ENCODE measurements at places on chromosomes 6 and 20.

DNA sequence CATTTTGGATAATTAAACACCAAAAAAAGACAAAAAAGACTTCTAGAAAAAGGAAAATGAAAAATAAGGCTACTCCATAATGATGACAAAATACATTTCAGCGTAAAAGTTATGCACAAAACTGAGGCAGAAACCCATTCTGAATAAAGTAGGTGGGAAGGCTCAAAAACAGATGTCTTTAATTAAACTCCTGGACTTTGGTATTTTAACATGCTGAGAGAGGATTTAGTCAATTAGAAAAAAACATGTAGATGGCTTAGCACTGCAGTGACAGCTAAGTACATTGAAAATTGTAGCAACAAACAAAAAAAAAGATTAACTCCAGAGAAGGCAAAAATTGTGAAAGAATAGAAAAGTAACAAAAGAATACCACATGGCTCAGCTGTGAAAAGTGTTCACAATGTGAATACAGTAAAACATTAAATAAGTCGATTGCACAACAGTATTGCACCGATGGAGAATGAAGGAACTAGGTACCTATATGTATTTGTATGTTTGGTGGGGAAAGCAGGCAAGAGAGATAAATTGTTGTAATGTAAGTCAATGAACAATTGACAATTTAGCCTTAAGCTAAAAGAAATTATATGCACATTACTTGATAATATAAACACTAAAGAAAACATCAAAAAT is 59.5 kb downstream of the TBC1D32 start:
- no peak for DNase-seq

DNA sequence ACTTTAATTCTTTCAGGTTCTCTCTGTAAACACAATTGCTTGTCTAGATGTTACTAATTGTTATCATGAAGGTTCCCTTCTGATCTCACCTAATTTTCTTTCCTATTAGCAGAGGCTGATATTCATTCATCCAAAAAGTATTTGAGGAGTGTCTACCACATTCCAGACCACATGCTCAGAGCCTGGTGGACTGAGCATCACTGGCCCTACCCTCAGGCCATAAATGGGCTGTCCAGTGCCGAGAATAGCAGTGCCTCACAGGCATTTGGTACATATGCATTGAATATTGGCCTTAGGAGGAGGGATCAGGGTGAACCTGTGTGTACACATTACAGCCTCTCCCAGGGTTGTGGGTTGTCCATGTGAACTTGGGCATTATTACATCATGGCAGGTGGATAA is 40.4 kb upstream of the PRELID3B start:
- DNase-seq, result no peak

- peak; percentile 71 for DNase-seq
These were observed 616 bp downstream of the TUBB start for GRCh38 chr6:30720738-30721197.

DNA sequence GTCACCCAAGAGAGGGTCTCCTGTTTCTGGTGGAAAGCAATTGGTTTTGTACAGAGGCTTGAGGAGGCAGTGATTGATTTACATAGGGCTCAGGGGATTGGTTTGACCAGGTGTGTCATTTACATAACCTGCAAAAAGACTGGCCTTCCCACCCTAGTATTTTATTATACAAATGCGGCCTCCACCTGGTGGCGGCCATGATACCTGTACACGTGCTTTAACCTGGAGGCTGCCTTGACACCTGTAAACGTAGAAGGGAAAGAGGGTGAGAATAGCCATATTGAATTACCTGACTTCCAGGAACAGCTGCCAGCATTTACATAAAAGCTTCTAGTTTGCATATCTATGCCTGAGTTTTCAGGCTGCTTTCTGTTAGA is 48.7 kb downstream of the HLA-DPB1 start:
- no peak for DNase-seq

- no peak for DNase-seq
These were observed 234.1 kb downstream of the OTOR start for GRCh38 chr20:16982091-16982726.

DNA sequence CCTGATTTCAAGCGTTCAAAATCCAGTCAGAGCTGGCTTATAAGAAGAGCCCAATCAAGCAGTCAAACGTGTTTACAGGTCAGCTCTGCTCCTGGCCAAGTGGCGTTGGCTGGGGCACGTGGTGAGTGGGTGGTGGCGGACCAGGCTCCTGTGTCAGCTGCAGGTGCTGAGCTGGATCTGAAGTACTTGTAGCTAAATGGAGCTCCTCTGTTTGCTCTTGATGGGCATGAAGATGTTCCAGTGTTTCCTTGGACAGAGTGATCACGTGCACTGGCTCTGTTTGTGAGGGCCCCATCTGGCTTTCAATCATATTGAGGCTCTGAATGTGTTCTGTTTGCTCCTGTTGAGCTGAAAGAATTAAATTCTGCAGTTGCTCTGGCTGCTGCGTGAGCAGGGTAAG is 10.2 kb upstream of the MICAL1 start:
- DNase-seq, result no peak
